ENCODE measurements at places on chromosomes 5 and 9.
A peak's percentile ranks its signal among the peaks of the same experiment; 100 is the strongest.

DNA sequence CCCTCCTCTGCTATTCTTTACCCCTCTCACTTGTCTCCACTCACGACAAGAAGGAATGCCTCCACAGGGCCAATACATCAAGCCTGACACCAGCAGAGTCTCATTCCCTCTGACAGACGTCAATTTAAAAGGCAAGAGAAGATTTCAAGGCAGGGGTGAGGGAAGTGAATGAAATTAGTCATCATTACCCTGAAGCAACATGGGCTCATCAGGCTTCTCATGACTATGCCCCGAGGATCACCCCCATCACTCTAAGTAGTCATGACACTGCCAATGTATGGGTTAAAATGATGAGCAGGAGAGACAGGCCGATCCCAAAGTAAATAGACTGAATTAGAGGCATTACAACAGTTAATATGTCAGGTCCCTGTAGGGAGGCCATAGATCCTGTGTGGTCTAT is 504.4 kb downstream of the TLE4 start:
- no peak for DNase-seq

- no peak for DNase-seq
Observed at GRCh38 chr9:92384375-92384774, 20.0 kb downstream of the OGN start.

GRCh38 chr5:152607401-152608160 is 202.5 kb upstream of the NMUR2 start:
- no peak for DNase-seq

DNA sequence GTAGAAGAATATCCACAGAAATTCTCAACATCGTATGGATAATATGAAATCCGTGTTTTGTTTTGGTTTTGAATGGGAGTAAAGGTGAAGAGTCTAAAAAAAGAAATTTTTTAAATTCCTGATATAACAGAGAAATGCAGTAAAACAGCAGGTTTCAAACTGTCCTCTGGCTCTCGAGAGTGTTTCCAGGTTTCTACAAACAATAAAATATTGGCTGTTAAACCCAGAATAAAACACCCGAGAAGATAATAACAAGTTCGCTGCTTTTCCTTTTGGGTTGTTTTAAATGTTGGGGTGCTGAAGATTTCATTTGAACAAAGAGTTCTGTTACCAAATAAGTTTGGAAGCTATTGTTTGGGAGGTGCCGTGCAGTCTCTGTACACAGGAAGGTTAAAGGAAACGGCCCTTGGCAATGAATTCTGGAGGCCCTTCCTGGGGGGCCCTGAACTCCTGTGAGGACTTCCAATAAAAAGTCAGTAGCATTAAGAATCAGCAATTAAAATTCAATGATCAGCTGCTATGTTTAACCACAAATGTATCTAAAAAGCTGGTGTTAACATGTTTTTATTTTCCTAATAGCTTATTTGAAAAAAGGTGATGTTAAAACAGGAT is 215.8 kb downstream of the TSSK1B start:
- DNase-seq, result no peak

- DNase-seq, result no peak
Observed at GRCh38 chr9:77789891-77790290, 141.8 kb upstream of the GNA14 start.

- DNase-seq, result no peak
Observed at GRCh38 chr5:36402512-36402906, 100.8 kb upstream of the RANBP3L start.

- no peak for DNase-seq
Observed at GRCh38 chr5:135106136-135106535, 72.1 kb upstream of the PITX1 start.

- DNase-seq, result peak; percentile 23
Observed at GRCh38 chr5:54628050-54628449, 110.5 kb downstream of the SNX18 start.

GRCh38 chr5:58670582-58670981 is 87.7 kb downstream of the RAB3C start:
- no peak for DNase-seq

GRCh38 chr5:44885903-44886302 is 77.2 kb downstream of the MRPS30 start:
- DNase-seq, result no peak

GRCh38 chr9:136127313-136127712 is 8.6 kb upstream of the TMEM250 start:
- DNase-seq, result no peak

- no peak for DNase-seq
Observed at GRCh38 chr9:695252-695651, 146.2 kb upstream of the DMRT1 start.

DNA sequence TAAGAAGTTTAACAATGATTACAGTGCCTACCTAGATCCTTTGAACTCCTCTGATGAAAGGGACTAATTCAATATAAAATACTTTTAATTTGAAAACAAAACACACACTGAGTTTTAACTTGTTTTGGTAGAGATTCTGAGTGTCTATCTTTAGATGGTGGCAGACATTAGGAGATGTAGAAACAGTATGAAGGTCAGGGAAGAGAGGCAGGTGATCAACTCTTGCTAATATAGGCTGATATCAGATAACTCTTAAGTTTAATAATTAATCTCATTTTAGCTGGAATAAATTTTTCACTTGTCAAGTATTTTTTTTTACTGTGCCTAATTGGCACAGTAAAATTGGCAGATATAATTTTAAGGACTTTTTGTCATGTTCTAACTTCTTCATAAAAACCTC is 30.8 kb downstream of the POC5 start:
- no peak for DNase-seq

- DNase-seq, result no peak
Observed at GRCh38 chr9:97891736-97892135, 30.6 kb downstream of the TRMO start.

DNA sequence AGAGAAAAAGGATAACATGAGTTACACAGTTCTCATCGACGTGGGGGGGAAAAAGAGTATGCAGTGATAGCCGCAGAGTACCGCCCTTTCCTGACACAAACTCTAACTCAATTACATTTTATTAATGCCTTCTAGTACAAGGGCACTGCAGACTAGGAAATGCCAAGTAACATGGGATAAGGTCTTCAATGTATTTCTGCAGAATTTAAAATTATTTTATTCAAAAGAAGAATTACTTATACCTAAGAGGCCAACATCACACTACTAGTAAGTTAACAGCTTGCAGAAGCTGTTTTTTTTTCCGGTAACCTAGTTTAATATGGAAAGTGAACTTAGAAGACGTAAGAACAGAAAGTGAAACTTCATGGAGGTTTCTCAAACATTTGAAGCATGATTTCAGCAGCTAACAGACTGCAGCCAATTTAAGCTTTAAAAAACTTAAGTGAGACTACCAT is 3.9 kb downstream of the SETX start:
- no peak for DNase-seq

GRCh38 chr5:89377767-89378455 is 494.9 kb upstream of the MEF2C start:
- no peak for DNase-seq

DNA sequence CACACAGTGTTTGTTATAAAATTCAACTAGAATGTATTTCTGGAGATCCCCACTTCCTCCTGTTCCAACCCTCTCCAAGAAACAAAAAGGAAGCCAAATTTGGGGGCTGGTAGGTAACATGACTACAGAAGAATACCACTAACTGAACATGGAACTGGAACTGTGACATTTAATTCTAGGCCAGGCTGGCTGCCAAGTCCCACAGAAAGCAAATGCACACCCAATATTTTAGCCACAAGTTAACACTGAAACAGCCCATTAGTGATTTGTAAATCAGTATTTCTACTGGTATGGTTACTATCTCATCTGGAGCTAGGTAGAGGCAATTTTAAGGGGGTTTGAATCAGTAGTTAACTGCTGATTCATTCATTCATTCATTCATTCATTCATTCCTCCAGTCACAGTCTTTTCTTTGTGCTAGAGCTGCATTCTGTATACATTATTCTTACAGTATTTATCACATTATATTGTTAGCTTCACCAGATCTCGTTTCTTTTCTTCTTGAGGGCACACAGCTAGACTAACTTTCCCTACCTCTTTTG is 131.7 kb upstream of the GDNF start:
- DNase-seq, result no peak

GRCh38 chr5:6750951-6751685 is 37.9 kb downstream of the TENT4A start:
- no peak for DNase-seq

GRCh38 chr5:68232277-68232676 is 16.7 kb downstream of the PIK3R1 start:
- no peak for DNase-seq

DNA sequence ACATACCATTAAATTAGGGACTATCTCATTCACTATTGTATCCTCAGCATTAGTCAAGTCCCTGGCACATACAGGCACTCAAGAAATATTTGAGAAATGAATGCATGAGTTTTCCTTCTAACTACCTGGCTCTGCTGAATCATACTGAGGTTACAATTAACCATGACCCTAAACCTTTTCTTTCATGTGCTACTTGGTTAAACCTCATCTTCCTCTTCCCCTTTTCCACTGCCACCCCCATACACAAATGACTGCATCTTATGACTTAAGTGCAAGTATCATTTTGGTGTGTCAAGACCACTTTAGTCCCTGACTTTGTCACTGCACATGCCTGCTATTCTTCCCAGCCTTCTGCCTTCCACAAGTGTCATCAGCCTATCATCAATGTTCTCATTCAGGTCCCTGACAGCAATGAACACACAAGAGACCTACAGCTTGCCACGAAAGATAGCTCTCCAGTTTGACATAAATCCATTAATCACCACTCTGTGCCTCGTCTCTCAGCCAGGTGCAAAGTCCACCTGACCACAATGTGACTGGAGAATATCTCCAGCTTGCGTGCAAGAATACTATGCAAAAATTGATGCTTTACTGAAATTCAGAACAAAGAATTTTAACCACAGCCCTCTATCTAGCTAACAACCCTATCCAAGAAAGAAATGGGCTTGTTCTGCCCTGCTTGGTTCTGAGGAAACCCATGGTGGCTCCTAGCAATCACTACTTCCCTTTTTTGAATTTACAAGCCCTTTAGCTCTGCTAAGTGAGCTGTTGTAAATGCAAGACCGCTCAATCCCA is 74.5 kb downstream of the MAPKAP1 start:
- peak; percentile 73 for DNase-seq

- no peak for DNase-seq
Observed at GRCh38 chr9:76916231-76916630, 10.3 kb upstream of the PRUNE2 start.

GRCh38 chr9:95750725-95751519 is 124.6 kb upstream of the ERCC6L2 start:
- DNase-seq, result no peak

- DNase-seq, result no peak
Observed at GRCh38 chr5:172074896-172075295, 68.5 kb upstream of the FBXW11 start.

DNA sequence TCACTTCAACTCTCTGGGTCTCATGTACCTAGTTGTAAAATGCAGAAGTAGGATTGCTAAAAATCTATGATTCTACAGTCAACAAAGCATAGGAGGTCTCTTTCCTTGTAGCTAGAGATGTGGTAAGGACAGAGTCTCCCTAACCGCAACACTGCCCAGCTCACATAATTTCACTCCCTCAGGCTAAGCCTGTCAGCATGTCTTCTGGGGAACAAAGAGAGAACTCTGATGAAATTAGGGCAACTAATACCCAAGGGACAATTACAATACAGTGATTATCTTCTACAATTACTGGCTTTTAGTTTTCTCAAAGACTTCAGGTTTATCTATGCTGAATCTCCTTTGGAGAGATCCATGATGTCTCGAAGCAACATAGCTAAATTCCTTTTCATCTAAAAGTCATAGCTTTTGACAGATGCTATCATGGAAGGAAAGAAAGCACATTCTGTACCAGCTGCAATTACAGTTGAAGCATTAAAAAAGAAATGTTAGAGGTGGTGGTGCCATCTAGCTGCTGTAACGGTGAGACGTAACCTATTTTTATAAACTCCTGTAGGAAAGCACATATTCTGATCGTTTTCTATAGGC is 141.1 kb upstream of the TARS1 start:
- DNase-seq, result peak; percentile 12

DNA sequence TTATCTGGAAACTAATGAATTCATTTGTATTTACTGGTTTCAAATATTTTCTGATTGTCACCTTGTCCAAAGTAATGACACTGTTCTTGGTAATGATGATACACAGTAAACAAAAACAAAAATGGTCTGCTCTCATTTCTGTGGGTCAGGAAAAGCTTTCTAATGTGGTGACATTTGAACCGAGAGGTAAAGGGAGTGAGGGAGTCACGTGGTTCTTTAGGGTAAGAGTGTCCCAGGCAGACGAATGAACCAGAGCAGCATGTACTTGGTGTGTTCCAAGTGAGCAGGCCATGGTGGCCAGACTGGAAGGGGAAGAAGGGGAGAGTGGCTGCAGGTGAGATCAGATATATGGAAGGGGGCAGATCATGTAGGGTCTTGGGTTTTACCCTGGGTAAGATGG is 247.0 kb upstream of the SLC30A5 start:
- DNase-seq, result no peak

- peak; percentile 52 for DNase-seq
Observed at GRCh38 chr9:97615439-97616072, 17.6 kb downstream of the TSTD2 start.

GRCh38 chr9:105425816-105426433 is 21.9 kb upstream of the FSD1L start:
- no peak for DNase-seq

GRCh38 chr5:160772854-160773253 is 79.2 kb downstream of the ATP10B start:
- no peak for DNase-seq

- no peak for DNase-seq
Observed at GRCh38 chr9:115292584-115293279, 174.8 kb upstream of the TNC start.

GRCh38 chr5:115126303-115126702 is 43.4 kb downstream of the TRIM36 start:
- DNase-seq, result no peak

- DNase-seq, result peak; percentile 45
Observed at GRCh38 chr9:116494815-116495634, 192.1 kb upstream of the TRIM32 start.

- no peak for DNase-seq
Observed at GRCh38 chr5:63131626-63132285, 553.1 kb downstream of the LRRC70 start.

DNA sequence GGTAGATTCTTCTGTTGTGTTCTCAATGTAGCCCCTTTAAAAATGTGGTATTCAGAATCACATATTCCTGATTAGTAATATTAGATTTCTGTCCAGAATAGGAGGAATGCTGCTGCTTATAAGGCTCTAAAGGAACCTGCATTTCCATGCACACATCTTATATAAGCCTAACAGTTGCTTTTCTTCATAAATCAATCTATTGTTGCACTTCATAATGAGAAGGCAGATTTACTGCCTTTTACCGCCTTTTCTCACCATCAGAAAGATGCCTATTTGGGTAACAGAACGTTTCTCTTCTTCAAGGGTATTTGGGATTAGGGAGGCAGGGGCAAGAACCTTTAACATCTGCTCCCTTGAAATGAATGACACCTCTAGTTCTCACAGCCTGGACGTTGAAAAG is 243.4 kb downstream of the MLLT3 start:
- DNase-seq, result no peak

GRCh38 chr5:39353717-39354399 is 10.4 kb downstream of the C9 start:
- DNase-seq, result no peak

Data from HuH-7 (cell line).